ENCODE measurements at places on chromosomes 6 and 20.

GRCh38 chr6:69593706-69594105 is 203.1 kb downstream of the LMBRD1 start:
- no peak for DNase-seq

DNA sequence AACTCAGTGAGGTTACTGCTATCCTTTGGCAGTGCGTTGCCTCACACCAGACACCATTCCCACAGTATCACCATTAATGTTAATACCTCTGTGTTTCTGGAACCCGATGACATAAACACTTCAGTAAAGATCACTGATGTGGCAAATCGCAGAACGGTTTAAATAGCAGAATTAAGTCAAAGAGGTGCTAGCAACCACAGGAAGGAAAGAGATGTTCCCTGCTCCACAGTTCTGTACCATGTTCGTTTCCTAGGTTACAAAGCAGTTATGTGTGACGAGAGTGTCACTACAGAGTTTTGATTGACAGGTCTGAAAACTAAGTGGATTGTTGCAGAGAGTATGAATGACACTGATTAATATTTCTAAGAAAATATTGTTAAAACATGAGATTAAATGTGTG is 272.3 kb downstream of the KHDRBS2 start:
- DNase-seq = no peak

GRCh38 chr6:136791296-136792094 is 782 bp downstream of the MAP3K5 start:
- DNase-seq = peak; percentile 57

GRCh38 chr6:9875605-9876353 is 539.1 kb downstream of the TFAP2A start:
- DNase-seq = no peak

DNA sequence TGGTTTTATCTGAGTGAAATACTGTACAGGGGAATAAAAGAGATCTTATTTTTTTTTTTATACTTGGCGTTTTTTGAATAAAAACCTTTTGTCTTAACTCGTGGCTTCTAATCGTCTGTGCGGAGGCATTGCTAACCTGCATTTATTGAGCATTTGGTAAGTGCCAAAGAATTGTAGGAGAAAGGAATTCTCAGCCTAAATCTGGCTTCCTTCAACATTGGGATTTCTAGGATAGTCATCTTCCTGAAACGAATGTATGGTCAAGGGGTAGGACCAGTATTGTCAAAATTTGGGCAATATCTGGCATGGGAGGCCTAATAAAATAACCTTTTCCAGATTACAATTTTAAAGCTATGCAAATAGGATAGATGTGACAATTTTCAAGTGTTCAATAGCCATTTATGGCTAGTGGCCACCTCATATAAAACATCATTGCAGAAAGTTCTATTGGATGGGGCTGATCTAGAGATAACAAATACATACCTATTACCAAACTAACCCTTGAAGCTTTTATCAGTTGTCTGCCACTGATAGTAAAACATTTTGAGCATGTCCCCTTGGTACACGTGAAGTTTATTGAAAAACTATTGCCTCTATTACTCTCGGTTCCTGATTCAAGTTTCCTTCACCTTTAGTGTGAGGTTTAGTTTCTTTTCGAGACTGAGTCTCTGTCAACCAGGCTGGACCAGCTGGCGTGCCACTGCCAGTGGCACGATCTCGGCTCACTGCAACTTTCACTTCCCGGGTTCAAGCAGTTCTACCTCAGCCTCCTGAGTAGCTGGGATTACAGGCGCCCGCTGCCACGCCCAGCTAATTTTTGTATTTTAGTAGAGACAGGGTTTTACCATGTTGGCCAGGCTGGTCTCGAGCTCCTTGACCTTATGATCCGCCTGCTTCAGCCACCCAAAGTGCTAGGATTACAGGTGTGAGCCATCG is 5.6 kb downstream of the PIM1 start:
- DNase-seq = no peak

DNA sequence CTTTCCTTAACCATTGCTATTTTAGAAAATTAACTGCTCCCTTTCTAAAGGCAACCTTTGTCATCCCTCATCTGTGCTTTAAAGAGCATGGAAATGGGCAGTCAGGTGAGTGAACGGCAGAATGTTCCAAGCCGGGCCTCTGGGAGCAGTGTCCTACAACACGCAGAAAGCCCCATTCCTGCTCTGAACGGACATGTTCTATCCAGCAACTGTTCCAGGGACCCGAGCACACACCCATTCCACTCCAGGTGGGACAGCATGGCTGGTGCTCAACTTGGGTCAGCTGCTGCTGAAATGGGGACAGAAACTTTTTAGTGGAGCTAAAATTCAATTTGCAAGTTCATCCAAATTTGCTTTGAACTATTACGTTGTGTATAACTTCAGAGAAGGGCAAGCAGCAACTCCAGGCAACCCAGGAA is 26.7 kb downstream of the DIDO1 start:
- DNase-seq = no peak

DNA sequence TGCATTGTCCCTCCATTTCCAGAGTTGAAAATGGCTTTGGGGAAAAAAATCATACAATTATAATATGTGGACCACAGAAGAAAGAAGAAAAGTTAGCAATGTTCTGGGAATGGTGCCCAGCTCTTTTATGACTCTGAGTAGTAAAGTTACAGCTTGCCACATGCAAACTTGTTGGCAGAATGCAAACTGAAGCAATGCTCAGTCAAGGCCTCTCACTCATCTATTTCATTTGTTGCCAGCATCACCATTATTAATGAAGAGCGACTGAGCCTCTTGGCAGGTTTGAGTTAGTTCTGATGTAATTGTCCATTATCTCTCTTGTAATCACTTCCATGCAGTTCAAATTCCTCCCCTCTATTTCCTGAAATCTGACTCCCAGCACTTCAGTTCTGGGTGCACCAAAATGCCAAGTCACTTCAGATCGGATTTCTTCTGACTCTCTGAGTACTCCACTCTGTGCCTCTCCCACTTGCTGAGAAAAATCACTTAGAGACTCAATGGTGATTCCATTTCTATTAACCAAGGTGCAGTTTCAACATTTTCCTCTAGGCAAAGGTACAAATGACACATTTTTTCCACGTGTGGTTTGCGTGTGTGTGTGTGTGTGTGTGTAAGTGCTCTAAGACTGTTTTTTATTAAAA is 154.4 kb upstream of the STMND1 start:
- DNase-seq = no peak

- DNase-seq = peak; percentile 43
Measured at GRCh38 chr6:131914967-131915751, 36.0 kb downstream of the CCN2 start.

GRCh38 chr20:44358776-44359175 is 3.3 kb downstream of the HNF4A start:
- no peak for DNase-seq

- DNase-seq = no peak
Measured at GRCh38 chr6:54609981-54610380, 236.6 kb upstream of the FAM83B start.

- no peak for DNase-seq
Measured at GRCh38 chr6:126718600-126719327, 378.8 kb downstream of the CENPW start.

GRCh38 chr20:59780494-59781185 is 152.8 kb downstream of the SYCP2 start:
- DNase-seq = no peak

DNA sequence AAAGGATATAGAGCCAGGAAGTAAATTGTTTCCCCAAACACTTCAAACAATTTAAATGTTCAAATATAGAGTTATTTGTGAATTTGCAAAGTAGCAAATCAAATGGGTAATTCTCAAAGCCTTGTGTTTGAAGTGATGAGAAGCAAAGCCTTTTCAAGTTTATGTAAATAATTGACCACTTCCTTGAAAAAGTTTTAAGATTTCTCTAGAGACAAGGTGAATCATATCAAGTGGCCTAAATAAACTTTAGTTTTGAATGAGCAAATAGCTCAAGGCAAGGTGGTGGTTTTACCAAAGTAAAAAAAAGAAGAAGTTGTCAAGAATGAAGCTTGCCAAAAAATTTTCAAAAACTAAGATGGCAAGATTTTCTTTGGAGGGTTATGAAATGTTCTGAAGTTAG is 42.6 kb upstream of the IFNGR1 start:
- no peak for DNase-seq

DNA sequence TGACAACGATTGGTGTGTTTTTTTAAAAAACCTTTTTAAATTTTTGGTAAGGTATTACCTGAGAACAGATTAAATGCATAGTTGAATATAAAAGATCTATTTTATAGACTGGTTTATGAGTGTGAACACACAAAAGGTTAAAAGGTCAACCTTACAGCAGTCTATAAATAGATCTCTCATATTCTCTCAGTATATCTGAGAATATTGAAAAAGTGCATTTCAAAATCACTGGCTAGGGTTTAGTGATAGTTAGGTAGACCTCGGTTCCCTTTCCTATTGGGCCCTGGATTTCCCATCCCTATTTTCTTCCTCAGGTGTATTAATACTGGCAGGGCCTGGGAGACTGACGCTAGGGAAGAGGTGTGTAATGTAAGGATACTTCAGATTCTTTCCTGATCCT is 723 bp upstream of the ZNF451 start:
- no peak for DNase-seq

- DNase-seq = no peak
Measured at GRCh38 chr6:48084201-48084600, 26.8 kb downstream of the PTCHD4 start.
